Activated CD4-positive, alpha-beta T cell treated with anti-CD3 and anti-CD28 coated beads, Interleukin-2, amount 50 U/mL, for 4 hours (primary cell): ENCODE measurements at places on chromosomes 16 and 17.

DNA sequence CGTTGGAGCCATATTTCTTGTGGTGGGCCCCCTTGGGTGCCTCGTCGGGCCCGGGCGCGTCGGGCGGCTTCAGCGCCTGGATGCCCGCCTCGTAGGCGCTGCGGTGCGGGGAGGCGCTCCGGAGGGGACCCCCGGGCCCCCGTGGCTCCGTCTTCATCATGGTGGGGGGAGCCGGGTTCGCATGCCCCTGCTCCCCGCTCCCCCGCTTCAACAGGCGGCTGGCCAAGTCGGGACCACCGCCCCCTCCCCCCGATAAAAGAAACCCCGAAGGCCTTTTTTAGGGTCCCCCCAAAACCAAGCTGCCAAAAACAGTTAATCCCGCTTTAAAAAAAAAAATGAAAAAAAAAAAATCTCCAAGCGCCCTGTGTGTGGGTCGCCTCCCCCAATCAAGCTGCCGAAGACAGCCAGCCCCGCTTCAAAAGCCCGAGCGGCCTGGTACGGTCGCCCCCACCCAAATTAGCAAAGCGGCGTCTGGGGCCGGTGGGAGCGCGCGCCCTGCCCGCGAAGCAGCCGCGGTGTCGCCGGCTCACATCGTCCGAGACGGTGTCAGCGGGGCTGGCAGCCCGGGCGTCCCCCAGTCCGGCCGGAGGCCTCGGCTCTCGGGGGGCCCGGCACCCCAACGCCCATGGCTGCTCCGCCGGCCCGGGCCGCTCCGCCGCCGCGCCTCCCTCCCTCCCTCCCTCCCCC lies at the start of gene PPP1R9B:
Gene PPP1R9B (minus strand): TSS at position 324 of the 687 bp plus-strand sequence. CDS start 164 bp downstream, at position 160.
- no peak for DNase-seq

DNA sequence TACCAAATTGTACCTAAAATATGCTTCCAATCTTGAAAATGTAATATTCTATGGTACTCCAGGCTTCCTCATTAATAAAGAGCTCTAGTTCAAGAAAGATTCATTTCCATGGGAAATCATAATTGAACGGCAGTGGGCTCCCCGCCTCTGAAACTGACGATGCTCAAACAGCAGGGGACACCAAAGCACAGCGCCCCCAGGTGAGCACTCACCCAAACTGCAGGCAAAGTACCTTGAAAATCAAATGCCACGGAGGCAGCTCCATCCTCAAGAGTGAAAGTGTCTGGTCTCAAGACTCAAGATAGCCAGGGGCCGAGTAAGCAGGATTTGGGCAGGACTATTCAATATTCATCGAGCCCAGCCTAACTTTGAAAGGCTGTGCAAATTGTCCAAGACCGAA lies 217.4 kb upstream of the TNRC6C start:
- peak; percentile 11 for DNase-seq

DNA sequence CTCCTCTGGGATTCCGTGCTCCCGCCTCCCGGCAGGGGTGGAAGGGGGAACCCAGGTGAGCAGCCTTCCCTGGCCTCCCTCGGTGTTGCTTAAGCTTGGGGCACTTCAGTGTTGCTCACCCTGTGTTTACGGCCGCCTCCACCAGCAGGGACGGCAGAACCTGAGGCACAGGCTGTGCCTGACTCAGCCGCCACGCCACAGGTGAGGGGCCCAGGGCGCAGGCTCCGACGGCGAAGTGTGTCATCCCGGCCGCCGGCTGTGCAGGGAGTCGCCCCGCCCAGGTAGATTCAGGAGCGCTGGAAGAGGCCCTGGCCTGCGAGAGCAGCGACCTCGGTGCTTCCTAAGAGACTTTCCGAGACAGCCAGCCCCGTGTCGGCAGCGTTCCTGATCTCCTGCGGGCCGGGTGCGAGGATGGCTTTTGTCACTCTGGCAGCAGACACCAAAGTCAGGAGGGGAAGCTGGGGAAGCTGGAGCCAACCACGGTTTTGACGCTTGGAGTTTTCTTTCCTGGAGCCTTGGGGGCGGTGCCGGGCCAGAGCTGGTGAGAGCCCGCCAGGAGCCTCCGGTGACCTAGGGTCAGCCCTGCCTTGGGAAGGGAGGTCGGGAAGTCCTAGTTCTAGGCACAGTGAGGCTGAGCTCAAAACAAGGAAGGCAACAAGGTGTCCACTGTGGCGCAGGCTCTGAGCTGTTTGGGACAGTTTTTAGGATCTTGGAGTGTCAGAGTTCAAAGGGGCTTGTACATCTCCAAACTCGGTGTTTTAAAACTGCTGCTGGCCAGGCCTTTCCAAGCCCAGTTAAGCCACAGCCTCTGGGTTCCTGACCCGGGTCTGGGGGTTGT lies 2.1 kb downstream of the GSE1 start:
- DNase-seq: peak; percentile 44

DNA sequence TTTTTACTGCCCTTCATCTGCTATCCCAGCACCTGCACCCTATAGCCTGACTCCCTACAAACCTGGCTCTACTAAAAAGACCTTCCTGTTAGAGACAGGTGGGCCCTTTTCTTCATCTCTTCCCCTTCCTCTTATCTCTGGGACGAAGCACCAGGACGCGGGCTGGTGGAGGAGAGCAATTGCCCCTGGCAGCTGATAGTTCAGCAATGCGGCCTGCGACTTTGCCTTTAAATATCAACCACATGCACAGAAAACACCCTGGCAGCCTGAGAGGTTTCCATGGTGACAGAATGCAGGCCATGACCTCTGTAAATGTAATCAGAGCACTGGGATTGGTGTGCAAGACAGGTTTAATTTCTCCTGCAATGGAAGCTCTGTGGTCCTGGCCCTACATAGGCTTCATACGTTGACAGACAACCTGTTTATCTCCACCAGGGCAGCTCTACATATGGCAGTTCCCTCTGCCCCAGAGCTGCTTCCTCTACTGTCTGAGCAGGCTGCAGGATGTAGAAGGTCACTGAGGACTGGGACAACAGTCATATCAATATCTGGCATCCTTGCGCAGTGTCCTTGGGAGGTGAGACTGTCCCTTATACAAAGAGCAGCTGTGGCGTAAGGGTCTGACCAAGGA lies 10.0 kb upstream of the SKAP1 start:
- no peak for DNase-seq

- no peak for DNase-seq
These were observed 18.8 kb downstream of the USP22 start for GRCh38 chr17:21024024-21024423.
